A549 treated with CpdA at 1 μM for 4 hours (cell line): ENCODE measurements at places on chromosomes 7 and 10. TPM values are rescaled to one million over a fixed set of nuclear protein-coding genes. Genes with fewer than 3 reads are reported as not detected.

C7orf33 gene
- total RNA-seq, result not detected in 5 replicates

AKR1C4 gene
- 0.26 to 0.42 TPM (median 0.37 TPM) in 5 replicates for total RNA-seq

LHFPL3 gene
- not detected in 5 replicates for total RNA-seq

UNC5B gene
- 0.53 to 0.77 TPM (median 0.70 TPM) in 5 replicates for total RNA-seq

GLI3 gene
- 0.16 to 0.33 TPM (median 0.21 TPM) in 5 replicates for total RNA-seq

ZSCAN21 gene
- 10.0 to 12.2 TPM (median 10.5 TPM) in 5 replicates for total RNA-seq

TRIM4 gene
- 25.5 to 27.8 TPM (median 26.6 TPM) in 5 replicates for total RNA-seq

LIPN gene
- total RNA-seq, result not detected in 5 replicates

TDRD1 gene
- not detected in 5 replicates for total RNA-seq

PTPN12 gene
- 48.0 to 74.6 TPM (median 49.8 TPM) in 5 replicates for total RNA-seq

CYP2C8 gene
- total RNA-seq, result 0.17 TPM in 1 of 5 replicates, not detected in the others

KLF6 gene
- 48.5 to 66.7 TPM (median 59.2 TPM) in 5 replicates for total RNA-seq

FOXP2 gene
- total RNA-seq, result not detected in 5 replicates

GPR85 gene
- total RNA-seq, result not detected in 5 replicates

ATG9B gene
- total RNA-seq, result 0.64 to 0.97 TPM (median 0.86 TPM) in 5 replicates

SPACDR gene
- total RNA-seq, result 0.60 to 0.96 TPM (median 0.77 TPM) in 4 of 5 replicates, not detected in the other

OR2A5 gene
- not detected in 5 replicates for total RNA-seq

SPRN gene
- 0.14 to 0.26 TPM (median 0.22 TPM) in 5 replicates for total RNA-seq

ICA1 gene
- 1.1 to 1.7 TPM (median 1.1 TPM) in 5 replicates for total RNA-seq

UTF1 gene
- total RNA-seq, result 0.07 to 0.16 TPM (median 0.14 TPM) in 3 of 5 replicates, not detected in the others

SEMA3A gene
- 5.6 to 8.9 TPM (median 6.3 TPM) in 5 replicates for total RNA-seq

HSPA12A gene
- 11.9 to 14.6 TPM (median 13.5 TPM) in 5 replicates for total RNA-seq

FRA10AC1 gene
- total RNA-seq, result 5.2 to 6.3 TPM (median 5.9 TPM) in 5 replicates

TMEM236 gene
- total RNA-seq, result 0.05 to 0.12 TPM (median 0.07 TPM) in 5 replicates

HOXA5 gene
- total RNA-seq, result 3.9 to 6.7 TPM (median 6.2 TPM) in 5 replicates

OPN1SW gene
- total RNA-seq, result not detected in 5 replicates

SUN3 gene
- 0.15 to 0.91 TPM in 2 of 5 replicates, not detected in the others for total RNA-seq

VIM gene
- total RNA-seq, result 1,774 to 2,057 TPM (median 1,913 TPM) in 5 replicates

TLL2 gene
- 0.07 to 0.19 TPM (median 0.12 TPM) in 5 replicates for total RNA-seq

CRYGN gene
- not detected in 5 replicates for total RNA-seq

TBC1D12 gene
- 4.5 to 5.5 TPM (median 4.8 TPM) in 5 replicates for total RNA-seq

IDI2 gene
- total RNA-seq, result 0.13 TPM in 1 of 5 replicates, not detected in the others

MNX1 gene
- 5.0 to 6.5 TPM (median 5.9 TPM) in 5 replicates for total RNA-seq

GPER1 gene
- total RNA-seq, result 0.69 to 1.0 TPM (median 0.89 TPM) in 5 replicates

NEBL gene
- 3.0 to 4.7 TPM (median 3.9 TPM) in 5 replicates for total RNA-seq

PNLIPRP3 gene
- total RNA-seq, result not detected in 5 replicates

FRMD4A gene
- total RNA-seq, result 3.8 to 6.0 TPM (median 4.6 TPM) in 5 replicates

AKR1D1 gene
- total RNA-seq, result not detected in 5 replicates

NME8 gene
- total RNA-seq, result not detected in 5 replicates

OR9A4 gene
- total RNA-seq, result not detected in 5 replicates

PRKCQ gene
- total RNA-seq, result 4.0 to 5.1 TPM (median 4.4 TPM) in 5 replicates

SVOPL gene
- not detected in 5 replicates for total RNA-seq
